ENCODE measurements at places on chromosomes 4 and X. TPM values are rescaled to one million over a fixed set of nuclear protein-coding genes. Genes with fewer than 3 reads are reported as not detected.

PABPC1L2A gene
- not detected for total RNA-seq

DNA sequence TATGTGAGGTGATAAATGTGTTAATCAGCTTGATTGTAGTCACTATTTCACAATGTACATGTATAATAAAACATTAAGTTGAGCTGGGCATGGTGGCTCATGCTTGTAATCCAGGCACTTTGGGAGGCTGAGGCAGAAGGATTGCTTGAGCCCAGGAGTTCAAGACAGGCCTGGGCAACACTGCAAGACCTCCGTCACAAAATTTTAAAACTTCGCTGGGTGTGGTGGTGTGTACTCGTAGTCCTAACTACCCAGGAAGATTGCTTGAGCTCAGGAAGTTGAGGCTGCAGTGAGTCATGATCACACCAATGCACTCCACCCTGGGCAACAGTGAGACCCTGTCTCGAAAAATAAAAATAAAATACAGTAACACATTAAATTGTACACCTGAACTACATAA, 20.1 kb downstream of the LYAR start:
- no peak for DNase-seq
- H3K36me3 ChIP-seq, result peaks cover 19% of the 10 kb centered on the region
- peaks cover 56% of the 10 kb centered on the region for H3K4me1 ChIP-seq
- peak overlapping the region; percentile 92 for H3K27ac ChIP-seq

- H3K27me3 ChIP-seq, result peaks cover 58% of the 10 kb centered on the region
- no peaks in the 10 kb centered on the region for H3K36me3 ChIP-seq
- no peak overlapping the region for H3K4me3 ChIP-seq
- H3K4me1 ChIP-seq, result no peaks in the 10 kb centered on the region
- no peak for DNase-seq
- no peak overlapping the region for H3K27ac ChIP-seq
Observed at GRCh38 chr4:47049347-47049746, 18.0 kb downstream of the GABRB1 start.

GRCh38 chrX:130799393-130799792, 103.6 kb downstream of the ENOX2 start:
- no peaks in the 10 kb centered on the region for H3K27me3 ChIP-seq
- no peaks in the 10 kb centered on the region for H3K36me3 ChIP-seq
- no peak for DNase-seq
- H3K4me3 ChIP-seq, result no peak overlapping the region

- H3K27me3 ChIP-seq, result no peaks in the 10 kb centered on the region
- DNase-seq, result no peak
- no peak overlapping the region for H3K27ac ChIP-seq
- H3K4me1 ChIP-seq, result no peaks in the 10 kb centered on the region
Observed at GRCh38 chrX:143781103-143781502, 60.6 kb upstream of the SPANXN2 start.

SLC25A6 gene
- 224 TPM for total RNA-seq

DNA sequence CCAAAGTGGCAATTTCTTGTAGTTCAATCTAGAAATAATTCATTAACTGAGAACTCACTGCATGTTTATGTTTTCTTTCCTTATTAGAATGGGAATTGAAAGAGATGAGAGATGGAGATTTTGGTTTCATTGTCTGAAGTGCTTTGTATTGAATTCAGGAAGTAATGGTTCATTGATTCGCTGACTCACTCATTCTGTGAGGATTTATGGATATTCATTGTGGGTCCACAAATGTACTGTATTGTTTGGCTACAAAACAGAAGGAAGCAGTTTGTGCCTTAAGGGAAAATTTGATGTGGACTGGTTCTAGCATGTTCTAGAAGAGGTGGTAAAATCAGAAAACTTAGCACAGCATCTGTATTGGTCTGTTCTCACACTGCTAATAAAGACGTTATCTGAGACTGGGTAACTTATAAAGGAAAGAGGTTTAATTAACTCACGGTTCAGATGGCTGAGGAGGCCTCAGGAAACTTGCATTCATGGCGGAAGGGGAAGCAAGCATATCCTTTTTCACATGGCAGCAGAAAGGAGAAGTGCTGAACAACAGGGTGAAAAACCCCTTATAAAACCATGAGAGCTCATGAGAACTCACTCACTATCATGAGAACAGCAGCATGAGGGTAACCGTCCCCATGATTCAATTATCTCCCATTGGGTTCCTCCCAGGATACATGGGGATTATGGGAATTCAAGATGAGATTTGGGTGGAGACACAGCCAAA, 132.3 kb upstream of the VCX3A start:
- no peak for DNase-seq
- H3K4me1 ChIP-seq, result no peaks in the 10 kb centered on the region
- no peak overlapping the region for H3K27ac ChIP-seq
- H3K4me3 ChIP-seq, result no peak overlapping the region
- no peaks in the 10 kb centered on the region for H3K27me3 ChIP-seq

DNA sequence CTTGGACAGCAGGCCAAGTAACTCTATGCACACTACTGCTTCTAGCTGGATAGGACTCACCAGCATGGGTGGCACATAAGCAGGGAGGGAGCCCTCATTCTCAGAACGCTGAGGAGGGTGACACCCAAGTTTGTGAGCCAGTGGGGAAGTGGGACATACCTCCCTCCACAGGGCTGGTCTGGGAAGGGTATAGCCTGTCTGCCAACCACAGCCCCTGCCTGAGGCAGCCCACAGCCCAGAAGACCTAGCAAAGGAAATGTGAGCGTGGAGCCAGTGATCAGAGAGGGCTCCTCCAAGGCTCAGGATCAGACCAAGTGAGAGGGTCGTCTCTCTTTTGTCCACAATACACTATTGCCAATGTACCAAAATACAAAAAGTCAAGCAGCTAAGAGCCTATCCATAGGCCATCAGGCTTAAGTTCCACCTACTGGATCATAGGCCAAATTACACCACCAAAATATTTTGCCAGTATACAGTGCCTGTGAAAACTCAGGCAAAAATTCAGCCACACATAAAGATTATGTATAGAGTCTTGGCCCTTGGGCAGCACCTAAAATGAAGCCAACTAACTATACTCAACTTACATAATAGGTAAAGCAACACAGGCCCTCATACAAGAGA, 1203.1 kb downstream of the PCDH18 start:
- no peaks in the 10 kb centered on the region for H3K27me3 ChIP-seq
- H3K4me1 ChIP-seq, result no peaks in the 10 kb centered on the region
- no peak overlapping the region for H3K27ac ChIP-seq
- H3K4me3 ChIP-seq, result no peak overlapping the region

DNA sequence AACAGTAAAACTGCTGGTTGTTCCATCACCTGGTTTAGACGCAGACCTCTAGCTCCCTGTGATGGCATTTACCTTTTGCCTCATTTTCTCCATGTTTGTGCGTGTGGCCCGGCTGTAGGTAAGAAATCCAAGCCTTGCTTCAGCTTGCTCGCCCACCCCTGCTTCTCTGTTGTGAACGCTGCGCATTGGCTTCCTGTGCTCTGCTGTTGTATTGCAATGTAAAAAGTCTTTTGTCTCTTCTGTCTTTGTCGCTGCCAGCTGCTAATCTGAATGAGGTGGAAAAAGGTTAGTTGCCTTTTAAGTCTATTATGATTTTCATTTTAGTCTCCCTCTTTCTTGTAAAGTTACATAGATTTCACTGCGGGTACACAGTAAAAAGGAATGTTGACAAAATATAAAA, 127.3 kb upstream of the PACRGL start:
- no peaks in the 10 kb centered on the region for H3K4me1 ChIP-seq
- H3K27me3 ChIP-seq, result no peaks in the 10 kb centered on the region
- H3K27ac ChIP-seq, result no peak overlapping the region
- no peak for DNase-seq
- no peak overlapping the region for H3K4me3 ChIP-seq
- no peaks in the 10 kb centered on the region for H3K36me3 ChIP-seq

DNA sequence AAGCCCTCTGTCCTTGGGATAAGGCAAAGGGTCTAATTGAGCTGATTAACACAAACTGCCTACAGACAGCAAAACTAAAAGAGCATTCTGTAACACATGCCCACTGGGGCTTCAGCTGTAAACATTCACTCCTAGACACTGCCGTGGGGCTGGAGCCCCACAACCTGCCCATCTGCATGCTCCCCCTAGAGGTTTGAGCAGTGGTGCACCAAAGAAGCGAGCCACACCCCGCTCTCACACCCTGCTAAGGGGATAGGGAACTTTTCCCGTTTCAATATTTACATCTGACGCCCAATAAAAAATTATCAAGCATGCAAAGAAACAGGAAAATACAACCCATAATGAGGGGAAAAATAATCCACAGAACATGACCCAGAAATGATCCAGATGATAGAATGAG, 46.9 kb upstream of the HSD17B10 start:
- peaks cover 8% of the 10 kb centered on the region for H3K4me1 ChIP-seq
- no peak overlapping the region for H3K27ac ChIP-seq
- no peak overlapping the region for H3K4me3 ChIP-seq
- no peak for DNase-seq
- H3K36me3 ChIP-seq, result no peaks in the 10 kb centered on the region

DNA sequence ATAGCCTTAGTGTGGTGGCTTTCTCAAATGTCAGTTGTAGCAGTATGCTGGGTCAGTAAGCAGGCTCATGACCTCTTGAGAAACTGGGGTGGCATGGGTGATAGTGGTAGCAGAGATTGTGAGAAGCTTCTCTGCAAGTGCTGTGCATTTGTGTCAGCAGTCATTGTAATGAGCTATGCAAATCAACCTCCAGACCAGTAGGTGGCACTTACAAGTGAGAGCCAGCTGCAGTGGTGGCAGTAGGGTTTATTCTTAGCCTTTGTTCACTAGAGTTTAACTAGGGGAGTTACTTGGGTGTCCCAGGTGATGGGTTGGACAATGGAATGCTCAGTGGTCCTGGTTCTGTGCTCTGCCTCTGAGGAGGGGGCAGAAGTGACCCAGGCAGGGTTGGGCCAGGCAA, 818.7 kb downstream of the PCDH7 start:
- no peak overlapping the region for H3K4me3 ChIP-seq
- no peaks in the 10 kb centered on the region for H3K4me1 ChIP-seq
- no peak overlapping the region for H3K27ac ChIP-seq
- no peaks in the 10 kb centered on the region for H3K36me3 ChIP-seq
- no peaks in the 10 kb centered on the region for H3K27me3 ChIP-seq

DNA sequence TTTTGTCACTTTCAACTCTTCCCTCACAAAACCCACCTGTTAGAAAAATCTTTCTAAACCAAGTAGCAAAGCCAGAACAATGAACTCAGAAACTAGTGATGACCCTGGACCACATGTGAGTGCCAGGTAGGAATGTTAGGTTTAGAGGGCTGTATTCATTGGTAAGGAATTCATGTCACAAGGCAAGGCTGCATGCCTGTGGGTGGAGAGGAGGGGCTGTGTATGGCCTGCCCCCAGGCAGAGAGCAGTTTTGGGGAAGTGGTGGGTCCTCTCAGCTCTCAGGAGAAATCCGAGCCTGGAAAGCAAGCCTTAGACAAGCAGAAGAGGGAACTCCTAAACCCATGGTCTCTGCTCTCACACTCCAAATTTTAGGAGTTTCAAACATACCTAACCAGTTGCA, 2.4 kb downstream of the RNF175 start:
- DNase-seq, result no peak
- no peak overlapping the region for H3K4me3 ChIP-seq
- H3K27me3 ChIP-seq, result peaks cover 38% of the 10 kb centered on the region
- H3K27ac ChIP-seq, result no peak overlapping the region

GRCh38 chr4:48093991-48094416, 40.0 kb downstream of the TXK start:
- no peaks in the 10 kb centered on the region for H3K27me3 ChIP-seq
- no peak overlapping the region for H3K27ac ChIP-seq
- no peaks in the 10 kb centered on the region for H3K36me3 ChIP-seq
- H3K4me3 ChIP-seq, result no peak overlapping the region

DNA sequence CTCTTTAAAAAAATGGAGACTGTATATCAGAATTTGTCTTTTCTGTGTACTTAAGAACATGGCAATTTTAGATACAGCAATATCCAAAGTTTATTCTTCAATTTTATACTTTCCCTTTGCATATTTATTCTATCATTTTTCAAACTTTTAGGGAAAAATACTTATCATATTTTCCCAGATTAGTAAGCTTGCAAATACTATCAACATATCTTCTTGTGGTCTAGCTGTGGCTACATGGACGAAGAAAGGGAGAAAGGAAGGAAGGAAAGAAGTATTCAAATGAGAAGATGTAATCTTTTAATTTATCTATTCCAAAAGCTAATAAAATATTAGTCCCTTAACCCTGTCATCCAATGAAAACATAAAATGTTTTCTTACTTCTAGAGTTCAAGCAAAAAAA, 797.8 kb upstream of the GALNTL6 start:
- no peak overlapping the region for H3K27ac ChIP-seq
- no peaks in the 10 kb centered on the region for H3K36me3 ChIP-seq
- H3K4me3 ChIP-seq, result no peak overlapping the region
- no peaks in the 10 kb centered on the region for H3K4me1 ChIP-seq
- DNase-seq, result no peak

GRCh38 chr4:150007512-150007911, 70.7 kb upstream of the DCLK2 start:
- DNase-seq, result no peak
- no peaks in the 10 kb centered on the region for H3K4me1 ChIP-seq
- H3K4me3 ChIP-seq, result no peak overlapping the region
- peaks cover 13% of the 10 kb centered on the region for H3K27me3 ChIP-seq
- no peak overlapping the region for H3K27ac ChIP-seq

DUSP9 gene
- not detected for total RNA-seq

DNA sequence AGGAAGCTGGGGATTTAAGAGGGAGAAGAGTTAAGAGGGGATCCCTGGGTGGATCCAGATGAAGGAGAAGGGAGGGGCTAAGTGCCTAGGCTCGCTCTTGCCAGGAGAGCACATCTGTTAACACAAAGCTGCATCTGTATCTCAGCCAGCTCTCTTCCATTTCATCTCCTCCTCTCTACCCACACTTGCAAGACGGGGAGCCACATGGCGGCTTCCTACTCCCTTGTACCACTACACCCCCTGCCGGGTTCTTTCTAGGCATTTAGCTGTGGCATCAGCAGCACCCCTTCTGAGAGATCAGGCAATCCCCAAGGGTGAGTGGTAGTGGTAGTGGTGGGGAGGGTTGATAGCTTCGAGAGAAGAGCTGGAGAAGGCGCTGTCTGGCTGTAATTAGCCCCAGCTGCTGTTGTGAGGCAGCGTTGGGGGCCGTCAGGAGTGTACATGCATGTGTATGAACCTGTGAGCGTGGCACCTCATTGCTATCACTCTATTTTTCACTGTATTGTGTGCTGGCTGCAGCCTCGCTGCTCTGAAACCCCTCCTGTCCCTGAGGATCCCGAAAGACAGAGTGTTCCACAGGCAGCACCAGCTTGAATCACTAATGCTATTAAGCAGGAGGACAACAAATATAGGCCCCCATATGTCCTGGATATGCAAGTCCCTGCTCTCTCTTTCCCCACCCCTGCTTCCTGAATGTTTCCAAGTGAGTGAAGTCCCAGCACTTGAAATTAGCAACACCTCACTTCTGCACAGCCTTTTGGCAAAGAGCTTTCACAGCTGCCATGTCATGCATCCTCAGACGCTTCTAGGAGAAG, 73.7 kb downstream of the RTL9 start:
- no peaks in the 10 kb centered on the region for H3K4me1 ChIP-seq
- DNase-seq, result no peak
- peaks cover 24% of the 10 kb centered on the region for H3K27me3 ChIP-seq
- no peaks in the 10 kb centered on the region for H3K36me3 ChIP-seq
- no peak overlapping the region for H3K27ac ChIP-seq
- no peak overlapping the region for H3K4me3 ChIP-seq

- DNase-seq, result no peak
- no peak overlapping the region for H3K27ac ChIP-seq
- H3K4me3 ChIP-seq, result no peak overlapping the region
- no peaks in the 10 kb centered on the region for H3K4me1 ChIP-seq
- H3K27me3 ChIP-seq, result no peaks in the 10 kb centered on the region
- no peaks in the 10 kb centered on the region for H3K36me3 ChIP-seq
Observed at GRCh38 chr4:117512414-117512813, 427.0 kb upstream of the TRAM1L1 start.
